Activated CD8-positive, alpha-beta memory T cell treated with anti-CD3 and anti-CD28 coated beads for 1 hour (primary cell): ENCODE measurements at places on chromosomes 2 and 18.

DNA sequence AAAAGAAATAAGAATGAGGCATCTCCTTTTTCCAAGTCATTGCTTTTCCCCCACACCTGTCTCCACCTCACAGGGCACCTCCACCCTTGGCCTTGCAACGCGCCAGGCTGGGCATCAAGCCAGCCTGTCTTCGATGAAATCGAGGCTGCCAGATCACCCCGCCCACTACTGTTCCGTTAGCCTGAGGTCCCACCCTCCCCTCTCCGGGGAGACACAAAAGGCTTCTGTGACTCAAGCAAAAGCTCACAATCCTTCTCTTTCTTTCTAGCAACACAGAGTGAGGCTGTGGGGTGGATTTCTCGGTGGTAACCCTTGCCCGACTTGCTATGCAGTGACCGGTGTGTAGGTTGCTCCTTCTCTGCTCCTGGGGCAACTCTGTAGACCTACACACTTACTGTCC is 9.9 kb downstream of the TNP1 start:
- no peak for DNase-seq

GRCh38 chr2:75221862-75222261 is 22.5 kb upstream of the TACR1 start:
- DNase-seq: no peak

GRCh38 chr2:23423062-23423872 is 38.3 kb downstream of the KLHL29 start:
- no peak for DNase-seq

DNA sequence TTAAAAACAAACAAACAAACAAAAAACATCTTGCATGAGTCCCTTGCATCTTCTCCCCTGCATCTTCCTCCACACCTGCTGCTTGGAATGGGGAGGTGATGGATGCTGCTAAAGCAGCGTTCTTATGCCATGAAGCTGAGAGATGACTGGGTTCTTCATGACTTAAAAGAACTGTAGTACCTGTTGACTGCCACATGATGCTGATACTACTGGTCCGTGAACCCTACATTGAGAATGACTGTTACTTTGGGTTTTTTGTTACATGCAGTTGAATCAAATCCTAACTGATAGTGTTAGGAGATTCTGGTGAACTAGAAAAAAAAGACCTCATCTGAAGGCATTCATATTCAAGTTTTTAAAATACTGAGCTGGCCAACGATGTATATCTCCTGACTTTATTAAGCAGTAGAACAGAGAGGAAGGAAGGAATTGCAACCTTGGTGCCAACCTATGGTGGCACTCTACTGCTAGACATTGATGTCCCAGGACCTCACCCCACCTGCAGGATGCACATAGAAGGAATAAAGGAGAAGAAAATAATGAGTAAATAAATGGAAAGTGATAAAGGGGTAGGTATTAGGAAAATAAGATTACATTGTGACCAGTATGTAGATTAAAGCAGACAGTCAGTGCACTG is 63.2 kb upstream of the SPAG16 start:
- DNase-seq: no peak

GRCh38 chr2:54704688-54705605 is 18.5 kb upstream of the EML6 start:
- DNase-seq: no peak

DNA sequence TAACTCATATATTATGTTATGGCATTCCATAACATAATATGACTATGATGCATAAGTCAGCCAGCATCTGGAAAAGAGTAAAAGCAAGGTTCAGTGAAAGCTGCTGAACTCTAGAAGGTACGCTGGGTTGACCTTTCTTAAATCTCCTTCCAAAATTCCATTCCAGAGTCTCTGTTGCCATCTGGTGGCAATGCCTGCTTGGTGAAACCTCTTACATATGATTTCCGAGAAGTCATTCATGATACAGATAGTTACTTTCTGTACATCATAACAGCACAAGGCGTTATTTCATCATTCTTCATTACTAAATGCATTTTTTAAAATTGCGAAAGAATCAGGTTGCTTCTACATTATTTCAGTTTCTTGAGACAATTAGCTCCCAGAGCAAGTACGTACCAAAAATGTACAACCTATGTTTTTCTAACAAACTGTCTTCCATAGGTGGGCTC is 7.0 kb upstream of the EPG5 start:
- DNase-seq: peak; percentile 27

DNA sequence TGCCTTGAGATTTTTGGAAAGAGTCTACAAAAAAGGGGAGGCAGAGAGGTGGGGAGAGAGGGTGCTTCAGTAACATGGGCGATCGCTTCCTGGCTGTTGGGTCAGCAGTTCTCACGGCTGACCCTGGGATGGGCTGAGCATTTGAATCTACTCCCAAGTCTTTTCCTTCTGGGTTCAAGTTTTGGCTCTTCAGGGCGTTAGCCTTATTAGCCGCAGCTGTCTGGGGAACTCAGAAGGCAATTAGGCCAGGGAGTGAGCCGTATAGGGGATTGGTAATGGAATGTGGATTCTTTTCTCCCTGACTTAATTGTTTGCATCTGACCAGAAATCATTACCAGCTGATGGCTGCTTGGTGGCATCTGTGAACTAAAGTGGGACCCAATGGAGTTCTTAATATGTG is 250.5 kb upstream of the SKOR2 start:
- DNase-seq: no peak

GRCh38 chr2:230824406-230824978 is 40.2 kb upstream of the ITM2C start:
- DNase-seq: peak; percentile 9

GRCh38 chr18:9901377-9901776 is 12.4 kb upstream of the VAPA start:
- no peak for DNase-seq

DNA sequence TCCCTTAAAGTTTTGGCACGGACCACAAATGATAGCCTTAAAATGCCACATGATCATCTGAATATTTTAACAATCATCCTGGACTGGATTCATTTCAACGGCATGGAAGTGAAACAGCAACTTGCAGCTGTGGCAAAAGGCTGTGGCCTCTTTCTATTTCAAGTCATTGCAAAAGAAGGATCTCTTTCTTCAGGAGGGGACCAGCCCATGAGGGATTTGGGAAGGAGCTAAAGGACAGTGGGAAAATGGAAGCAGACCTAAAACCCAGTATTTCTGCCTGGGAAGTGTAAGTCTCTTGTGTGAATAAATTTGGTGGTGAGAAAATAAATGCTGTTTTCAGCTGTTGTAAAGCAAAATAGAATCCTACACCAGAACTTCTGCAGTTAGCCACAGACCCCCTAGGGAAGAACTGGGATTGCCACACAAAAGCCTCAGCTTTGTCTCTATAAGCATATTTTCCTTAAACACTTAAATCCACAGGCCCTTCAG is 107.3 kb upstream of the ZFP36L2 start:
- no peak for DNase-seq

DNA sequence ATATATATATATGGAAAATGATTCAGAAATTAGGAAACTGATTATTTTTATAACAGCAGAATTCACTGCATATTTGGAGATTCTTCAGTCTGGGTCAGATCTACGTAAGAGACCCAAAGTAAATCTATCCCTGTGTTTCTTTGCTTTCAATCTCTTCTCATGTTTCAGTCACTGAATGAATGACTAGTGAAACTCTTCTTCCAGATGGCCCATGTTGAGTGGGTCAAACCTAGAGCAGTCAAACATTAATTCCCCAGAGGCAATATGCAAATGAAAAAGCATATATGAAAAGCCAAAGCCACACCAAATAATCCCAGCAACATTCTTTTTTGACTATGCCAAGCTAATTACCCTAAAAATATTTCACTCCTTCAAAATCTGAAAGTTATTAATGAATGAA is 317.3 kb downstream of the RBM43 start:
- DNase-seq: no peak

DNA sequence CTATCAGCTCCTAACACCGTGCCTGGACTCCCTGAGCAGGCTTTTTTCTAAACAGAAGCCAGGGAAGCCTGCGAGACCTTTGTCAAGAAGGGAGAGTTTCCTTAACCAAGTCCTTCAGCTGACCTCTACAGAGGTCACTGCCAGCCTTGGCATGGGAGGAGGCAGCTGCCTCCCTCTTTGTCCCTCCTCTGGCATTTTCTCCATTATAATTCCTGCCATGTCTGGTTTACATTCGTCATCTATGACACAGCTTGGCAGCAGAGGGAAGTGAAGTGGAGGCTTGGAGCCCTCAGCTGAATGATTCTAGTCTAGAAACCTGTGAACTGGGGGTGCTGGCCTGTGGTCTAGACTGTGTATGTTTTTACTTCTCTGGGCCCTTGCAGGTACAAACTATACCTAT is 22.5 kb downstream of the LIPG start:
- DNase-seq: no peak

DNA sequence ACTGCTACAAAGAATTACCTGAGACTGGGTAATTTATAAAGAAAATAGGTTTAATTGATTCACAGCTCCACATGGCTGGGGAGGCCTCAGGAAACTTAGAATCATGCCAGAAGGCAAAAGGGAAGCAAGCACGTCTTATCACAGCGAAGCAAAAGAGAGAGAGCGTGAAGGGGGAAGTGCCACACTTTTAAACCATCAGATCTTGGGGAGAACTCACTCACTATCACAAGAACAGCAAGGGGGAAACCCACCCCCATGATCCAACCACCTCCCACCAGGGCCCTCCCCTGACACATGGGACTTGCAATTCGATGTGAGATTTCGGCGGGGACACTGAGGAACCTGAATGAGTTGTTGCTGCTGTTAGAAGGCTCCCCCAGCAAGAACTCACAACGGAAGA is 220.2 kb upstream of the PIEZO2 start:
- no peak for DNase-seq

DNA sequence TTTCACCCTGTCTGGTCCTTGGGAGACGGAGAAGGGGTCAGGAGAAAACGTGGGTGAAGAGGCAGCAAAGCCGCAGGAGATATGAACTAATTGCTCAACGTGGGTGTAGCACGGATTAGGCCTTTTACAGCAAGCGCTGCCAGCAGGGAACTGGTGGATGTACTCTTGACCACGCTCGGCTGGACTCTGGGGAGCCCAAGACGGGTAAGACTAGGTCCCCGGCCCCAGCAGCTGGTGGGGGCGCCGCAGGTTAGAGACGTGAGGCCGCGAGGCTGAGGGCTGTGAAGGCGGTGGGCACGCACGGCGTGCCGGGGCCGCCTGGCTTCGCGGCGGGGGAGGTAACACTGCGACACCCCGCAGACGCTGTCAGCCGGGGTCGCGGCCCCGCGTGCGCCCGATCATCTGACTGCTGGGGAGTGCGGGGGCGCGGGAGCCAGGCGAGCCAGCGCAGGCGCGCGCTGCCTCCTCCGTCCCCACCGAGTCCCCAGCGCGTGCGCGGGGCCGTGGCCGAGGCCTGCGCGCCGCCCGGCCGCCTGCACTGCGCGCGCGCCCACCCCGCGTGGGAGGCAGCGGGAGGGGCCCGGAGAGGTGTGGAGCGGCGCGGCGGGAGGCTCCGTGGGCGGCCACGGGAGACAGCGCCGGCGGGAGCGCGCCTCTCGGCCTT is at the start of gene CLIP4:
TSS of gene CLIP4 (plus strand) at position 470 of the 664 bp plus-strand sequence. CDS start 5,974 bp downstream, outside the sequence.
- peak; percentile 65 for DNase-seq

DNA sequence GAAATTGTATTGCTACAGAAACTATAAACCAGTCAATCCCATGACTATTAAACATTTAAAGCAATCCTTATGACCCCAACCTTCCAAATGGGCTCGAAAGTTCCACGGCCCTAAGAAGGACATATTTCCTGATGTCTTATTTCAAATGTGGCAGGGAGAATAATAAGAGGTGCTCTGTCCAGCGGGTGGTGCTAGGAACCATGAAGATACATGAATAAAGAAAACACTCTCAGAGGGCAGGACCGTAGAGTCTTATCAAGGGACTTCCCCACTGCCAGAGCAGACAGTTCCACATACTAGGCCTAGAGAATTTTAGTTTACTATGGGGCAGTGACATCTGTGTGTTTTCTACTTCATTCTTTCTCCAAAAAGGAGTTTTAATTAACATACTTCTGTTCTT is 187.1 kb upstream of the PIK3C3 start:
- no peak for DNase-seq

DNA sequence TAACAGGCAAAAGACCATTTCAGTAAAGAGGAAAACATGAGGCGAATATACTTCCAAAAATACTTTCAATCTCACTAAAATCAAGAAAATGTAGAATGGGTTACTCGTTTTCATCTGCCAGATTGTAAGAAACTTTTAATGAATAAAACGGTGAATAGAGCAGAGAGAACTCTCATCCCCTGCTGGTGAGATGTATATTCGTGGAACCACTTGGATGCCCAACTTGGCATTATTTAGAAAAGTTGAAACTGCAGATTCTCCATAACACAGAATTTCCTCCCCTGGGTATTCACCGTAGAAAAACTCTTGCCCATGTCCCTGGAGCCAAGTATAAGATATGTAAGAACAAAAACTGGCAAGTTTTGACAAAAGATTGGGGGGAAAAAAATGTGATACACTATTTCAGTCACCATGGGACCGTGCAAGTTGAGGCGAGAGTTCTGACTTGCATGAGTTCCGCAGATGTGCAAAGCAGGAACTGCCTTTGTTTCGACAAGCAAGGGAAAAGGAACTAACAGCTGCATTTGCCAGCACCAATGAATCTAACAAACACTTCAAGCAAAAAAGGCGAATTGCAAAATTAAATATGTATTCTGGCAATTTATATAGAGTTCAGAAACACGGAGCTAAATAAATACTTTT is 14.8 kb downstream of the TIMM21 start:
- DNase-seq: no peak

- no peak for DNase-seq
Observed at GRCh38 chr2:41941831-41942230, 106.0 kb upstream of the PKDCC start.

DNA sequence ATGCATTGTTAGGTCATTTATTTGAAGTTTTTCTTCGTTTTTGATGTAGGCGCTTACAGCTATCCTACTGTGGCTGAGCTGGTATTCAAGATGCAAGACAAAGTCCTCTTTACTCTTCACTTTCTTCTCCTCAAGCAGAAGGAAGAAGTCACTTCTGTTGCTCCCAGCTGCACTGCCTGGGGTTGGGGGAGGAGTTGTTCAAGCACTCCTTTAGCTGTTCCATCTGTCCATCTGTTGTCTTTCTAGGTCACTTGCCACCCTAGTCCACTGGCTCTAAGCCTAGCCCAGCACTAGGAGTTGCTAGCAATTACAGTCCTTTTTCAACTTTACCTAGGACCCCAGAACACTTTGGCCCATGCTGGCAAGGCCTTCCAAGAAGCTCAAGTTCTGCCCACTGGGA is 200.6 kb upstream of the RBMS1 start:
- DNase-seq: no peak

DNA sequence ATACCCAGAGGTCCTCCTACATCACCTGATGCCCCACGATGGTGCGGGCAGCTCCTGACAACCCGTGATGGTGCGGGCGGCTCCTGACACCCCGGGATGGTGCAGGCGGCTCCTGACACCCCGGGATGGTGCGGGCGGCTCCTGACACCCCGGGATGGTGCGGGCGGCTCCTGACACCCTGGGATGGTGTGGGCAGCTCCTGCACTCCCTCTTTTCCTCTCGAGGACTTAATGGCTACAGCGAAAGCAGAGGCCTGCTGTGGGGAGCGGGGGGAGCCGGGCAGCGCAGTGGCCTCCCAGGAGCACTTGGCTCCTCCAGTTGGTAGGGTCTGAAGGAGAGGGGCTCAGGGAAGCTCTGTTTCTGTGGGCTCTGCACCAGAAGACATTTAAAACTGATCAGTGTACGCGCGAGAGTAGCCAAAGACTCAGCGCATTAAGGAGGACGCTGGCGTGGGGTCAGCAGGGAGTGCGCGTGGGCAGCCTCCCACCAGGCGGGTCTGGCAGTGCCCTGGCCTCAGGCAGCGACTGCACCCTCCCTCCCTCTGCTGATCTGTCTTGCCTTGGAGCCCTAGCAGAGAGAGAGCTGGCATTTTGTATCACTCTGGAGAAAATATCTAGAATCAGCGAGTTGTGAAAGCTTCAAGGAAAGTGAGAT is 464.5 kb upstream of the MYT1L start:
- no peak for DNase-seq
